ENCODE measurements at places on chromosomes 5 and 9. TPM values are rescaled to one million over a fixed set of nuclear protein-coding genes. Genes with fewer than 3 reads are reported as not detected.

The LCN1 gene
- total RNA-seq: not detected

The FOXD1 gene
- 0.30 TPM for total RNA-seq

The GFI1B gene
- not detected for total RNA-seq

The CD274 gene
- total RNA-seq: 17.9 TPM

The OR1J2 gene
- not detected for total RNA-seq

The ADRB2 gene
- 0.97 TPM for total RNA-seq
